Fibroblast of skin of right biceps (primary cell): ENCODE measurements at places on chromosomes 6 and 20.
A peak's percentile ranks its signal among the peaks of the same experiment; 100 is the strongest.

DNA sequence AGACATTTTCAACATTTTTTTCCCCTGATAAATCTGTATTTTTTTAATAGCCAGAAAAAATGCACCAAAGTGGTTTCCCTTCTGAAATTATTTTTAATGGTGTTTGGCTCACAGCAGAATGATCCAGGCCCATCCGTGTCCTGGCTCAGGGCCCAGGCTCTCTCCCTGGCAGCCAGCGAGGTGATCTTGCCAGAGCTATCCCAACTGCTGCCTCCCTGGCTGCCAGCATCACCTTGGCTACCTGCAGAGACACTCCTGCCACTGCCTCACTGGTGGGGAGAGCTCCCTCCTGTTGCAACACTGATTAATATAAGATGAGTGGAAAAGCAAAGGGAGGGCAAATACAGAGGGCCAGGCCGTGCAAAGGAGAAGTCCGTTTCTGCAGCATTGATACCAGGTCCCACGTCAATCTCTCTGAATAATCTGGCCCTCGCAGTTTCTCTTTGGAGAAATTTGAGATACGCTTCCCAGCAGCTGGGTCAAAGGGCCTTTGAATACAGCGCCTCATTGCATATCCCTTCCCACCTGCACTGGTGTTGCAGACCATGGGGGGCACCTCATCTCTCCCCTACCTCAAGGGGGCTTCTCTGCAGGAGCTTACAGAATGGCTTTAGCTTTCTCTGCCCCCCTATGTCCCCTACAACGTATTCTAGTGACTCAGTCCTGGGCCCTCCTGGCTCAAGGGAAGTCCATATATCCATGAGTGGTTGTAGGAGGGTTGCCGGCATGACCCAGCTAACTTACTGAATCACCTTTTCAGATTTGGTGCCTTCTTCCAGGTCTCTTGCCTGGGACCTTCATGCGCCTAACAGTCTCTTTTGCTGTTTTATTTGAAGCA, 12.8 kb upstream of the DSTN start:
- DNase-seq: peak; percentile 67

- DNase-seq: no peak
Observed at GRCh38 chr6:45467853-45468252, 90.1 kb upstream of the SUPT3H start.

DNA sequence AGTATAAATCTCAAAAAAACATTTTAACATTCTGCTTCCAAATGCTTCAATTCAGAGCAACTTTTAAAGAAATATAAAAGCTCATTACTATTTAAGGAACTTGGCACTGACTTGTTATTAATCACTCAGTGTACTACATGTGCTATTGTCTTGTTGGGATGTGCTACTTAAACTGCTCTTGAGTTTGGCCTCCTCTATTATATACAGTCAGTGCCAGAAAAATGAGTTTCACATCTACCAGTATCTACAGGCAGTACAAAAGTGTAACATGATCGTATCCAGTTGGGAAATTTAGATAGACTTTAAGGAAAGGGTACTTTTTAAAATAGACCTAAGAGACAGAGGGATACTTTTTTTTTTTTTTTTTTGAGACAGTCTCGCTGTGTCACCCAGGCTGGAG, 627.3 kb upstream of the SLC35B3 start:
- DNase-seq: no peak

- DNase-seq: peak; percentile 58
Observed at GRCh38 chr6:153023977-153024708, 21.6 kb upstream of the MTRF1L start.

DNA sequence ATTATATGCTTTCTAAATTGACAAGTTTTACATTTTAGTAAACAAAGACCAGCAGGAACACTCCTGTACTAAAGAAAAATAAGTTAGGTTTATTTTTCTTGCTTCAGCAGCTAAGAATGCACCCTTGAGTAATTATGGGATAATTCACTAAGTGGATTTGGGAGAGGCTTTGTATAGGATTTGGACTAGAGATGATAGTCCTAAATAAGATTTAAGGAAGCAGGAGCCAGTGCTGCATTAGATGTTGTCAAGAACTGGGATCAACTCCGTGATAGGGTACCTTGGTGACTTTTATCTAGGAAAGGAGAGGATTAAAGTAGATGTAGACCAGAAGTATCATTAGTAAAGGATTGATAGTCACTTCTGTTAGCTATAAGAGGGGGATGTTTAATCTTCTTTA, 4.1 kb upstream of the C6orf141 start:
- DNase-seq: no peak

DNA sequence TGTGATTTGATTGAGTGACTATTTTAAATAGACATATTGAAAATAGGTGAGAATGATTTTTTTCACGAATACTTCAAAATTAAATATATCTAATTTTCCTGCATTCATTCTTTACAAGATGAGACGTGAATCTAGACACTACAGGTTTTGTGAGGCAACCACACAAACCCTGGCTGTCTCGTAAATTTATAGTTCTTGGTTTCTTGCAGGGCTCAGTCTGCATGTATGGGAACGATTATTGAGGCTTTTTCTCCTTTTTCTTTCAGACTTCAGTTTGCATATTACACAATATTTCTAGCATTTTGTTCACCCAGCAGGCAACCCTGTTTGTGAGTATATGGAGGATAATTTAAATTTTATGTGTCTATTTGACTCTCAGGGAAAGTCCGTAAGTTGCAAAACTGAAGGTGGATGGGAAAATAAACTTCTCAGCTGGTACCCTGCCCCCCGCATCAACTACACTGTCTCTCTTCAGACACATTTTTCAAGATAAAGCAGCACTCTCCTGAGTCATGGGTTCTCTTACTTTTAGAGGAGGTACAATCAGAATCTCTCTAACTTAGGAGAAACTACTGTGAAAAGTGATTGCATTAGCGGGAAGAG, 1349.3 kb downstream of the GRIK2 start:
- peak; percentile 10 for DNase-seq

DNA sequence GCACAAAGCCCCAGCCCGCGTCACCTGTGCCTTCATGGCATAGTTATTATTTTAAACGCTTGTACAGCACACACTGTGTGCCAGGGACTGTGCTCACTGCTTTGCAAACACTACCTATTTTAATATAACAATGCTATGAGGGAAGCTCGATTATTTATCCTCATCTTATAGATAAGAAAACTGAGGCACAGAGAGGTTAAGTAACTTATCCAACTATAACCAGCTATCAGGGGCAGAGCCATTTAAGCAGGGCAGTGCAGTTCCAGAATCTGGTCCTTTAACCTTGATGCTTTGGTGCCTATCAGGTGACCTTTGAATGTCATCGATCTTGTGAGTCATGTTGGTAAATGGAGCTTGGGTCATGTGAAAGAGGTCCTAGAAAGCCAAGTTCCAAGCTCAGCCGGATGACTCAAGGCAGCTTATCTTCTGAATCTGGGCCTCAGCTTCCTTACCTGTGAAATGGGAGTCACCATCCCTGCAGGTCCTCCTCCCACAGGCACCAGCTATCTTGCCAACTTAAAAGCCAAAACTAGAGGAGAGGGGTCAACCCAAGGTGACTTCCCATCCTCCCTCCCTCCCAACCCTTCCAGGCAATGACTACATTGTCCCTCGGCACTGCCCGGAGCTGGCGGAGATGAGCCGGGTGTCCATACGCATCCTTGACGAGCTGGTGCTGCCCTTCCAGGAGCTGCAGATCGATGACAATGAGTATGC, 56.4 kb upstream of the TTPAL start:
- no peak for DNase-seq

GRCh38 chr6:121356575-121356974, 22.3 kb upstream of the TBC1D32 start:
- DNase-seq: no peak

GRCh38 chr6:135568379-135568778, 70.8 kb upstream of the AHI1 start:
- DNase-seq: peak; percentile 92

DNA sequence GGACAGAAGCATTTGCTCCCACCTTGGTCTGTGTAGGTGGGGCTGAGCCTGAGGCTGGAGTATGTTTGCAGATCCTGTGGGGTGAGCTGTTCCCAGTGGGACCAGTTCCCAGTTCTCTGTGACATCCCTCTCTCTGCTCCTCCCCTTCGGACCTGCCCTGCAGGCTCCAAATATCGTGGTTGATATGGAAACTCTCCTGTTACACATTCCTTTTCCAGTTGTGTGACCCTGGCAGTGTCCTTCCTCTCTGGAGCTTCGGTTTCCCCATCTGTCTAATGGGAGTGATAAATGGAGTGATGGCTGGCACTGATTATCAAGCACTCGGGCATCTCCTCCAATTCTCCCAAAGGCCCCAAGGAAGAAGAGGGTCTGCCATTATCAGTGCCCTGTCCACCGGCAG, 15.7 kb upstream of the TGM2 start:
- DNase-seq: no peak

- no peak for DNase-seq
Observed at GRCh38 chr6:159655409-159655988, 37.5 kb downstream of the SOD2 start.

DNA sequence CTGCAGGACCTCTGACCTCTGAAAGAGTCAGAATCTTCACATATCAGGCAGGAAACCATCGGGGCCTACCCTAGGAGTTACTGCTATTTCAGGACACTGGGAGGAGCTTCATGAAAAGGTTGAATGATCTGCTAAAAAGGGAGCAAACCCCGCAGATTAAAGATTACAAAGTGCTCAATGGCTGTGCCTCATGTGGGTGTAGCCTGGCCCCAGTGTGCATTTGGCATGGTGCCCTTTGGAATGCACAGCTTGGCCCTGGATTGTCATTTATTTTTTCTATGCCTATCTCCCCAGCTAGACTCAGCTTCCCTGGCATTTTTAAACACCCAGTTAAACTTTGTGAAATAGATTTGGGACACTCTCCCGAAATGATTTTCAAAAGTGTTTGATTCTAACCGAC, 368.5 kb upstream of the SPTLC3 start:
- no peak for DNase-seq

DNA sequence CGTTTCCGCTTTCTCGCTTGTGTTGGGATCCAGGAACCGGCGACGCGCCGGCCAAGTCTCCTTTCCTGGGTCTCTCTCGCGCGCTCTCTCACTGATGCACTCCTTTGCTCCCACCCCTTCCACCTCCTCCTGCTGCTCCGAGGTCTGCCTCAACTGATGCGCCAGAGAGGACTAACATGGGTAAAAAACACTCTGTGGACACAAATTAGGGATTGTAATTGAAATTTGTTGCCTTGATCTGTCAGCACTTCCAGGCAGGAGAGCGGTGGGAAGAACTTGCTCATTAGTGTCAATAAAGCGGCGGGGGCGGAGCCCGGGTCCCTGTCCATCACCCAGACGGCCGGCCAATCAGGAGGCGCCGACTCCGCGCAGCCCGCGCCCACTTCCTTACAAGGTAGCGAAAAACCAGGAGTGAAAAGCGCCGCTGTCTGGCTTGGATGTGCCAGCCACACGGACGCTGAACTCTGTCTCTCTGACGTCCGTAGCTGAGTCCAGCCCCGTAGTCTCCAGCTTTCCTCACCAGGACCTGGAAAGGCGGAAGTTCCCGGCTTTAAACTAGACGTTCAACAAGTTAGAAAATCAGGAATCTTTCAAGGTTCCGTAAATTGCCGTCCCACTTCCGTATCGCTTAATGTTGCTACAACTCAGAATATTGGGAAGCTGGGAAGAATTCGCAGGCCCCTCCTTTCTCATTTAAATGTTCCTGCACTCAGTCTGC, at the start of gene TBX18:
TBX18 (minus strand) TSS at position 267 of the 718 bp plus-strand sequence. CDS start 417 bp downstream, outside the sequence.
- peak; percentile 99 for DNase-seq

- DNase-seq: no peak
Observed at GRCh38 chr6:34532230-34532629, 23.9 kb downstream of the SPDEF start.

DNA sequence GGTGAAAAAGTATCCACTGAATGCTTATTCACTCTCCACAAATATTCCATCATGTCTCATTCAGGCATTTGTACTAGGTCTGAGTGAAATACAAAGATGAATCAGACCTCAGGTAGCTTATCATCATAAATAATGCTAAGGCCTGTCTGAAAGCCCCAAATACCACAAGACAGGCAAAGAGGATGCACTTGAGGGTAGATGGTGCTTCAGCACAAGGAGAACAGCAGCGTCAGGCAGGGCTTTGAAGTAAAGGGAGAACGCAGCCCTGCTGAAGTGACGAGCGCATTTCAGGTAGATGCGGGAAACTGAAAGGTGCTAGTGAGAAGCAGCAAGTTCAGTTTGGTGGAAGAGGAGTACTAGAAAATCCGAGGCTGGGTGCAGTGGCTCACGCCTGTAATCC, 38.7 kb downstream of the MAP3K5 start:
- DNase-seq: no peak

GRCh38 chr6:53128842-53129241, 19.8 kb downstream of the GCM1 start:
- peak; percentile 23 for DNase-seq

DNA sequence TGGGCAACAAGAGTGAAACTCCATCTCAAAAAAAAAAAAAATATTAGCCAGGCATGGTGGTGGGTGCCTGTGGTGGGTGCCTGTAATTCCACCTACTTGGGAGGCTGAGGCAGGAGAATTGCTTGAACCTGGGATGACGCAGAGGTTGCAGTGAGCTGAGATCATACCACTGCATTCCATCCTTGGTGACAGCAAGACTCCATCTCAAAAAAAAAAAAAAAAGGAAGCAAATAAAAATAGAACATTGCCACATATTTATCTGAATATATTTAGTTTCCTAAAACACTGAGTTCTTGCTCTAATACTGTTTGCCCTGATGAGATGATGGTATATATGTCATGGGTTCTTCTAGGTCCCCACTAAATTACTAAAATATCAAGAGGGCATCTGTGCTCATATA, 28.4 kb downstream of the CASP8AP2 start:
- no peak for DNase-seq

GRCh38 chr6:127858727-127859391, 42.0 kb downstream of the THEMIS start:
- DNase-seq: no peak

GRCh38 chr6:138873191-138873590, 77.3 kb downstream of the ECT2L start:
- no peak for DNase-seq

GRCh38 chr20:30598460-30599230, 658.8 kb upstream of the DEFB115 start:
- no peak for DNase-seq

- DNase-seq: no peak
Observed at GRCh38 chr20:46666818-46667515, 15.7 kb upstream of the SLC13A3 start.

- peak; percentile 11 for DNase-seq
Observed at GRCh38 chr6:56096946-56097621, 150.3 kb downstream of the COL21A1 start.

GRCh38 chr20:1001911-1002681, at the start of gene RSPO4:
Gene RSPO4, minus strand, starts transcription at chr20:1002311. Its CDS starts 147 bp downstream, at chr20:1002164.
- DNase-seq: no peak

- no peak for DNase-seq
Observed at GRCh38 chr6:26214803-26215584, 127.8 kb downstream of the HFE start.

- DNase-seq: no peak
Observed at GRCh38 chr20:32040142-32040953, 11.7 kb upstream of the HCK start.

DNA sequence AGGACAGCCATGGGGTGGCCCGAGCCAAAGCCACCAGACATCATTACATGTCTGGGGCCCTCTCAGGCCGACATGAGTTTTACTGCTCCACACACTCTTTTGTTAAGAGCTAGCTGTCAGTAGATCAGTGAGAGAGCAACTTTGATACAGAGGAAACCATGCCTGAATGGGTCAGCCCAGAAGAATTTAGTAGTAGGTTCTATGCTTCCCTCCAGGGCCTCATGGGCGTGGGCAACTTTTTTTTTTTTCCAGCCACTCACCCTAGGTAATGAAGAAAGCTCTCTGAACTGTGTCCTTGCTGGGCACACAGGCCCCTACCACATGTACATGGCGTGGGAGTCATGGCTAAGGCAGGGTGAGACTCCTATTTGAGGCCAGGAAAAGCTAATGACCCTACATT, 38.8 kb downstream of the HLA-F start:
- no peak for DNase-seq
